Activated CD8-positive, alpha-beta memory T cell treated with anti-CD3 and anti-CD28 coated beads for 4 hours (primary cell): ENCODE measurements at places on chromosomes 3 and 15.

DNA sequence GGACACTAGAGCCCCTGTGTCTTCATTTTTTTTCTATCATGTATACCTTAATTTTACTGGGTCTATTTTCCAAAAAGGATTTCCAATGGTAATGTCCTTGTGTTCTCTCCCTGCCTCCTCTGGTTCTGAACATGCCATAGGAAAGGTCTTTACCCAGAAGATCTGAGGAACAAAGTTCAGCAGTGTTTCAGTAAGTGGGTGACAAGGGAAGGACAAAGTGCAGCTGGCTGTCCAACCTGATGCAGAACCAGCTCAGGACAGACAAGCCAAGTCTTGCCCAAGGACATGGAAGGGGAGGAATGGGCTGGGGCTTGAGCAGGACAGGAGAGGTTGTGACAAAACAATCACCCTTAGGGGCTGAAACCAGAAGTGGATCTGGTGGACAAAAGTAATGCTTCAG lies 61.2 kb upstream of the STRIT1 start:
- DNase-seq = no peak

DNA sequence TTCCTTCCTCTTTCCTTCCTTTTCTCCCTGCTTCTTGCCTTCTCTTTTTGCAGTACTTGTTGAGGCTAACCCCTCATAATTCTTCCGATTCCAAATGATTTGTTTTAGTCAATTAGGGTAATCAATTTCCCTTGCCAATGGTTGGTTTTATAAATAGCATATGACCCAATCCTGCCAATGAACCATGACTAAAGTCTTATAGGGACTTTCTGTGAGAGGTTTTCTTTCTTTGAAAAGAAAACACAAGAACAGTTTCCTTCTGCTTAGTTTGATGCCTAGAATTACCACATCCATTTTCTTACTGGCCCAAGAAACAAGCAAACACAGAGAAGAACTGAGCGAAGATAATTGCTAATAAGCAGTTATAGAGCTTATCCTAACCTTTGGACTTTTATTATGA lies 292.5 kb upstream of the SATB1 start:
- DNase-seq = no peak

DNA sequence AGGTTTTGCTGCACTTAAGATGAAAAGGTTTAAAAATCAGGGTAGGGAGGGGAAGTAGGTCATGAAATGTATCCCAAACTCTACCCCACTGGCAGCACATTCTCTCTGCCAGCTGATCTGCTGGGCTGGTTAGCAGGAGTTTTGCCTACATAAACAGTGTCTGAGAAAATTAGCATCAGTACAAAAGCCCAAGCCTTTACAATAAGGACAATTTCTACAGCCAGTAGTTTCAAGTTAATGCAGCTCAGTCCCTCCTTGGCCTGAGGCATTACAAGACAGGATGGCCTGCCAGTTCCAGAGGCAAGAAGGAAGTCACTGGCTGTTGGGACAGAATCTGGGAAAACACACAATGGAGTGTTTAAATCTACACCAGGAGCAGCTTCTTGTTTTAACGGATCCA lies 32.8 kb downstream of the NCEH1 start:
- DNase-seq = no peak

- no peak for DNase-seq
Observed at GRCh38 chr3:40663280-40663679, 138.5 kb downstream of the ZNF621 start.

DNA sequence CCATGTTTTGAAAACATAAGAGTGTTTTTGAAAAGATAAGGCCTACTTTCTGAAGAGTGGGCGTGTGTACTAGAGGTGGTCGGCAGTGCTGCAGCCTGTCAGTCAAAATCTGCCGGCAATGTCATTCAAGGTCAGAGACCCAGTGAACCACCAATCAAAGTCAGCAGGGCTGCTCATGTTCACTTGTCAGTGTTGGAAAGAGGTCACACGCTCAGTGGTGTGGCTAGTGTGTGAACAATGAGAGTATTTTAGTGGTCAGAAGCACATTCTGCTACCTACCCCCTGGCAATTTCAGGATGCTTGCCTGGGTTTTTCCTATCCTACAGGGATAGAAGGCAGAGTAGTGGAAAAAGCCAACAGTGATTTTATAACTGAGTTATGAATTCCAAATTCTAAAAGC lies 278.5 kb upstream of the ONECUT1 start:
- no peak for DNase-seq

DNA sequence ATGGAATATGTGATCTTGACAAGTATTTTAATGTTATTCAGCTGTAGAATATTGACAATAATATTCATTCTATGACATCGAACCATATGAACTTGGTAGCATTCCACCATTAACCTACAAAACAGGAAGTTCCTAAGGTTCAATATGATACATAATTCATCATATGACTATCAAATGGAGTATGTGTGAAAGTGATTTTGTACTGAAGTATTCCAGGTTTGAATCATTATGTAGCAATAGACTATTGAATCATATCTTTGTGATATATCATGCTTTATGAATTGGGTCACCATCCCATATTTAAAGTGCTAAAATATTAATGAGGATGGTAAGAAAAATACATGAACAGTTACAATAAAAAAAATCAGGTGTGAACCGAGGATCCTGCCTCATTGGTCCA lies 95.1 kb downstream of the TP63 start:
- DNase-seq = no peak

GRCh38 chr3:55471522-55472280 lies 15.4 kb downstream of the WNT5A start:
- no peak for DNase-seq

- DNase-seq = no peak
Observed at GRCh38 chr3:152621006-152621868, 213.7 kb upstream of the P2RY1 start.

GRCh38 chr15:66558271-66558670 lies 7.5 kb downstream of the LCTL start:
- DNase-seq = no peak

- no peak for DNase-seq
Observed at GRCh38 chr3:73603762-73604171, 21.0 kb downstream of the PDZRN3 start.
